Esophagus squamous epithelium (tissue), 5 donors: ENCODE measurements at places on chromosomes 3 and 15.

GRCh38 chr3:110608566-110608965 lies 463.1 kb upstream of the NECTIN3 start:
- DNase-seq = no peak

DNA sequence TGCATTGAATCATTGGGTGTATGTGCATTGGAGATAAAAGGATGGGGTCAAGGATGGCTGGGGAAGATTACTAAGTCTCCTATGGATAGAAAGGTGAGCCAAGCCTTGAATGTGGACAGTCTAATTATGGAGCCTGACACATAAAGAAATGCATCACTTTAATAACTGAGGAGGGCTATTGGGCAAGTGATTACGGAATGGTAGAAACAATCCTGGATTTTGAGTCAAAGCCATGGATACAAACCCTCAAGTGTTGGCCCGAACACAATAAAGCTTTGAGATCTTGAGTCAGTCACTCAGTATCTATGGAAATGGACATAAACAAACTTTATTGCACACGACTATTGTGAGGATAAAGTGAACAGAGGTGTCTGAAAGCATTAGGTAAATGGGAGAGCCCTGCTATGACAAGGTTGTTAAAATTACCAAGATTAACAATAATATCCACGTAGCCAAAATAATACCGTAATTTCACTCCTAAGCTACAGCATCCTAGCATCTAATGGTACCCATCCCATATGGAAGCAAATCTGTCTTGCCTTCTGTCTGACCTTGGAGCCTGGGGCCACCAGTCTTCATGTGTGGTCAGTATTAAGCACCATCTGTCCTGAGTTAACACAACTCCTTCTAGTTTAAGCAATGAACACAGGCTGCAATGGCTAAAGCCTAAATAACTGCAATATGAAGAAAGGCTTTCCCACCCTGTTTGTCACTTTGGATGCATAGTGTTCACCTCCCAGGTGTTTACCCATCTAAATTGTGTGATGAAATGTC lies 136.9 kb upstream of the PRICKLE2 start:
- no peak for DNase-seq

DNA sequence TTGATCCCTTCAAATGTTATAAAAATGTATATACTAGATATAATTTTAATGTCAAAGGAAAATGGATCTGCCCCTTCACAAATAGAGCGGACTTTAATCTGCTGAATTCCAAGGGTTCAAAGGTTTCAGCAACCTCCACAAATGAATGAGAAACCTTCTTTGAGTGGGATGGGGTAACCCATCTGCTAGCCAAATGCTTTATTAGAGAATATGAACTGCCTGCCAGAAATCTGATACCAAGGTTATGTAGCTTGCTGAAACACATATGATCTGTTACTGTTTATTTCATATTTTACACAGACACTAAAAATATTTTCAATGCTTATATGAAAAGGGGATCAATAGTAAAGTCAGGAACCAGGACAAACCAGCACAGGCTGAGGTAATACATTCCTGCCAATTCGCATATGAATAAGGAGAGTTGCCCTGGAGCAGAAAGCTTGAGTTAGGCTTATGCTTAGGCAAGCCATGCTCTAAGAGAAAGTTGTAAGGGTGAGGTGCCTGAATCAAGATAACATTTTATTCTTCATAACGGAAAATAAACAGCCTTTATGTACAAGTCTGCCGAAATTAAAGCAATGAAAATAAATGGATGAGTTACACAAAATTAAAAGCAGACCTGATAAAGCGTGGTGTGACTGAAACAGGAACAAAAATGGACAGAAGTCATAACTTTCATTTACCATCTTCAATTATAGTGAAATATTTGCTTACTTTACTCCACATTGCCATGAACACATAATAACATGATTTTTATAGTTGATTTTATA lies 26.5 kb downstream of the PLOD2 start:
- DNase-seq = no peak

- no peak for DNase-seq
These were observed 32.4 kb upstream of the ALDH1L1 start for GRCh38 chr3:126212620-126213378.

DNA sequence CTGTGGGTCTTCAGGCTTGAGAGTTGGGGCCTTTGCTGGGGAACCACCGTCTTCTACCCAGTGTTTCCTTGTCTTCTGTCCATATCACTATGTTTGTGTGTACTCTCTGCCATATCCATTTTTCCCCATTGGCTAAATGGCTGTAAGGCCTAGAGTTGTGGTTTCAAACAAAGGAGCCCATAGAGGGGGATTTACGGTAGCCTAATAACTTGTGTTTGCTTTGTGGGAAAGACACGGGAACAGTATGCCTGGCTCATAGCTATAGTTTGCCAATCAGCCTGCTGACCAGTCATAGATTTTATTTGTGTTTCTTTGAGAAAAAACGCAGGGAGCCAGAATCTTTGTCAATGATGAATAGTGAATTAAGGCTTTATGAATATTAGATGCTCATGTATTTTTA lies 554.8 kb downstream of the NAALADL2 start:
- DNase-seq = no peak

GRCh38 chr3:57972531-57973111 lies 35.6 kb upstream of the FLNB start:
- no peak for DNase-seq

- no peak for DNase-seq
These were observed 67.4 kb downstream of the CSNK1G1 start for GRCh38 chr15:64288577-64288976.

- no peak for DNase-seq
These were observed 138.0 kb downstream of the DUT start for GRCh38 chr15:48469271-48469670.

DNA sequence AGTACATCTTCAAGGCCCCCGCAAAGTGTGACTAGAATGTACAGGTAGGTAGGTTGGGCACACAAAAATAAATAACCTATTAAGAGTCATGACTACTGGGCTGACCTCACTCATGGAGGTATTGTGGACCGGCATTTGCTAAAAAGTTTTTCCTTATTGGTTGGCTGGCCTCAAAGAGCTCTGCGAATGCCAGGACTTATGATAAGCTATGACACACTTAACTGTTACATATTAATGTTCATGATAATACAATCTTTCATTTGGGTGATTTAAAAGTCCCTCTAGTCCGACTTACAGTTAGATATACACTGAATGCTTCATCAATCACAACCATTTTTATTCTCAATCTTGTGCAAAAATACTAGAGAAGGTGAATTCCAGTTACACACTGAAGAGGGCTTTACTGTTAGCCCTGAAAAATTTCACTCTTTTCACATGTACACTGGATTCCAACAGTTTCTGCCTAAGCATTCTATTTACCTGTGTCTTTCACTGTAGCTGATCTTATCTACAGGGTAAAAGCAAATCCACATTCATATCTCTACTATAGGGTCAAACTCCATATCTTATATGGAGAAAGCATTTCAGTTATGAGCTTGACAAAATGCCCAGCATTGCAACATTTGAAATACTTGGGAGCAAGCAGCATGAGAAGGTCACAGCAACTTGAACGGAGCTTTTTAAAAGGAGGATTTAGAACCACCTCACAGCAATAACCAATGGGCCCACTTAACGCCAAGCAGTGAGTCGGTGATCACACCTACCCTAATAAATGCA lies 329.1 kb downstream of the FOXP1 start:
- no peak for DNase-seq

GRCh38 chr3:152595975-152596821 lies 238.7 kb upstream of the P2RY1 start:
- DNase-seq = no peak

DNA sequence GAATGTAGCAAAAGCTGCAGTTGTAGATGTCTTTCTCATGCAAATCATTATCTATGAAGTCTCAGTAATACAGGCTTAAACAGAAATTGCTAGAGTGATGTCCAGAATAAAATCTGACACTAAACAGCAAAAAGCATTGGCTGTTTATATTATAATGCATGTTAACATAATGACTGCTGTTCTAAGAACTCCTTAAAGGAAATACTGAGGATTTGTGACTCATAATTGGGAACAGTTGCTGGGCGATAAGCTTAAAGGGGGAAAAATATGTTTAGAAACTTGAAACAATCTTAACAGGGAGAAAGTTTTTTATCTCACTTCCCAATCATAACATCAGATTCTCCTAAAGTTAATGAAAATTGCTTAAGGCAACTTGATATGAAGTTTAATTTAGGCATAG lies 17.5 kb downstream of the TIPARP start:
- no peak for DNase-seq

DNA sequence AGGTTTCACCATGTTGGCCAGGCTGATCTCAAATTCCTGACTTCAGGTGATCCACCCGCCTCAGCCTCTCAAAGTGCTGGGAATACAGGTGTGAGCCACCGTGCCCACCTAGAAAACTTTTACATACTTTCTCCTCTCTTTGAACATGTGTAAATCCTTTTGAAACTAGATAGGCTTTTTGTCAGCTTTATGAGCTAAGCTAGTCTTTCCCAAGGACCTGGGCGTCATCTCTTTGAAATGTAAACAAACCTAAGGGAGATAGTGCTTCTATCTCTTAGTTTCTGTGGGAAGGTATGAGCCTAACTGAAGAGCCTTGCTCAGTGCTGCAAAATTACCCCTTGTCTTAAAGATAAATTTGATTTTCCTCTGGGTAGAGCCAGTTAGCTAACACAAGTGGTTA lies 4.8 kb downstream of the CX3CR1 start:
- DNase-seq = no peak

DNA sequence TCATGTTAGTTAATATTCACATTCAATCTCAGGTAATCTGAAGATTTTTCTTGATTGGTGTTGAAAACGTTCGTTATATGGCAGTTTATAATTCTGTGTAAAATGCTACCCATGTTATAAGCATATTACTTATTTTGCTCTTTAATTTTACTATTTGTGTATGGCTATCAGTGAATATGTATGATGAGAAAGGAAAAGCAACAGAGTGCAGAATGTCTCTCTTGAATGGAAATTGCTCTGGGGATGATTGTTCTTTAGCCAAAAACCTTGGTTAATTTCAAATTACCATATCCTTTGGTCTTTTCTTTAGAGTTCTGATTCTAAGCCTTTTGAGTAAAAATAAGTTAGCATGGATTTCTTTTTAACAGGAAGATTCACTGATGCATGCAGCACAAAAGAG lies 2.5 kb downstream of the SERPINI1 start:
- no peak for DNase-seq

DNA sequence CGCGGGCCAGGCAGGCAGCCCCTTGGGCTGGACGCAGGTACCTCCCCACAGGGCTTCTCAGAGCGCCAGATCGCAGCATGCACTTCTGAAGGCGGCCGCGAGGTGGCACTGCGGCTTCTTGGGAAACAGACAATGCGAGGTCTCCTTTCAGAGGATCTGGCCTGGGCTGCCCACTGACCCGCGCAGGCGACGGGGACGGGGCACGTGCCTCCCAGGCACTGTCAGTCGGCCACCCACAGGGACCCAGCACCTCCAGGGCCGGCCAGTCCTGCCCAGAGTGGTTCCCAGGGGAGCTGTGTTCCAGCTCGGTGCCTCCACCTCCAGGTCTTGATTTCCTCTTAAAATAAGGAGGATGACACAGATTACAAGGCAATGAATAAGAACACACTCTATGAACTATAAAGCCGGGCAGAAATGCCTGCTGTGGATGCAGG lies 24.4 kb upstream of the TXNRD3 start:
- DNase-seq = peak; percentile 11

DNA sequence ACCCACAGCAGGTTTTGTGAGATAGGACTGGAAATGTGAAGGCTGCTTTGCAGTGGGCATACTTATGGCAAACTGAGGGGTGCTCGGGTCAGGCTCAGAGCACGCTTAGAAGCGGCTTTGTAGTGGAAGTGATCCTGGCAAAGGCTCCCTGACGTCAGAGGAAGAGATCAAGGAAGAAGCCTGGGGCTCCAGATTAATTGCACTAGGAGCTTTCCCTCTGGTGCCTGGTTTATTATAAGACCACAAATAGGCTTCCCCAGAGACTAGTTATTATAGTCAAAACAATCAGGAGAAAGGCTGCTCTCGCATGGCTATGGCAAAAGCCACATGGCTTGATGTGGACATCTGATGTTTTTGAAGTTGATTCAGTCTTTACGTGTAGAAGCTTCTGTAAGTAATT lies 515.1 kb downstream of the GABRG3 start:
- DNase-seq = no peak

GRCh38 chr3:20974396-20974795 lies 776.6 kb downstream of the ZNF385D start:
- DNase-seq = no peak

GRCh38 chr15:90988296-90988695 lies 6.0 kb downstream of the PRC1 start:
- DNase-seq = no peak

DNA sequence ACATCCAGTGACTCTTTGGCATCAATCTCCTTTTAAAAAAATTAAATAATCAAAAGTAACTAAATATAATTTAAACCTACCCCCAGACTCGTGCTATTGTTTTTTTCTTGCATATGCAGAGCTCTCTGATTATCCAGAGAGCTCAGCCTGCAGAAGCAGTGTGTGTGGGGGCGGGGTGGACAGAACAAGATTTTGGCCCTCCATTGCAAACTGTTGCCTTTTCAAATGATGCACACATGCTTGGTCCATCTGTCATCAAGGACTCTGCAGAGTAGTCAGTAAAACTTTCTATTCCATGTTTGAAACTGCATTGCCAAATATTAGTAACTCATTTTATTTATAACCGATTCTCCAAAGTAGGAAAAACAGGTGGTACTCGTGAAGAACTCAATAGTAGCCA lies 28.6 kb upstream of the STXBP5L start:
- DNase-seq = no peak

GRCh38 chr3:196985298-196985697 lies 16.7 kb upstream of the PIGZ start:
- DNase-seq = no peak

GRCh38 chr3:43089081-43089480 lies 16.8 kb downstream of the POMGNT2 start:
- DNase-seq = no peak

- no peak for DNase-seq
These were observed 12.6 kb upstream of the RNU6-1 start for GRCh38 chr15:67852418-67852817.

- no peak for DNase-seq
These were observed 35.6 kb downstream of the FRMD5 start for GRCh38 chr15:44159492-44159891.

DNA sequence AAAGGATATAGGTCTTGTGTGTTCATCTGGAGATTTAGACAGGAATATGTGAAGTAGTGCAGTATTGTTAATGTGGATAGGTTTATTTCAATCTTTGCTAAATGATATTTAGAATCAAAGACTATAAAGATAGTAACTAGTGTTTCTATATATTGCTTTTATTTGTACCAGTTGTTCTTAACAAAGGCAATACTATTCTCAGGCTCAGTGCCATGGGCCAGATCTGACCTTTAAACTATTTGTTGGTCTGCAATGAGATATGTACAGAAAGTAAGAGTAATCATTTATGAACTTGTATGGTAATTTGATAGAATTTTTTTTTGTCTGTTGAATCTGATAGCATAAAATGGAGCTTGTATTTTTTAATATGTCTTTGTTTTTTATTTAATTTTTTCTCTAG lies 146.7 kb upstream of the AZI2 start:
- no peak for DNase-seq

DNA sequence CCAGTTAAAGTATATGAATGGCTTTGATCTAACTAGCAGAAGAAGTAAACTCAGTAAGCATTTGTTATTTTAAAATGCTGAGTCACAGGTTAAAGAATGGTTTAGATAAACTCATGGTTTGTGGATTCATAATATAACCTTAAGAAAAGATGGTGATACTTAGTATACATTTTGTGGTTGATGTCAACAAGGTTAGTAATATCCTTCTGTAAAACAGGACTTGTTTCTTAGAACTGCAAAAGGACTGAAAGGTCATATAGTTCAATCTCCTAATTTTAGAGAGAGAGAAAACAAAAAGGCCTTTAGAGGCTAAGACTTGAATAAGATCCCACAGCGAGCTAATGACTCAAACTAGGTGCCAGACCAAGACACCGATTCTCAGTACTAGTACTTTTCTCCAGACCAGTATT lies 50.0 kb downstream of the STRIT1 start:
- no peak for DNase-seq
